ENCODE measurements at places on chromosomes 13 and 19.

DNA sequence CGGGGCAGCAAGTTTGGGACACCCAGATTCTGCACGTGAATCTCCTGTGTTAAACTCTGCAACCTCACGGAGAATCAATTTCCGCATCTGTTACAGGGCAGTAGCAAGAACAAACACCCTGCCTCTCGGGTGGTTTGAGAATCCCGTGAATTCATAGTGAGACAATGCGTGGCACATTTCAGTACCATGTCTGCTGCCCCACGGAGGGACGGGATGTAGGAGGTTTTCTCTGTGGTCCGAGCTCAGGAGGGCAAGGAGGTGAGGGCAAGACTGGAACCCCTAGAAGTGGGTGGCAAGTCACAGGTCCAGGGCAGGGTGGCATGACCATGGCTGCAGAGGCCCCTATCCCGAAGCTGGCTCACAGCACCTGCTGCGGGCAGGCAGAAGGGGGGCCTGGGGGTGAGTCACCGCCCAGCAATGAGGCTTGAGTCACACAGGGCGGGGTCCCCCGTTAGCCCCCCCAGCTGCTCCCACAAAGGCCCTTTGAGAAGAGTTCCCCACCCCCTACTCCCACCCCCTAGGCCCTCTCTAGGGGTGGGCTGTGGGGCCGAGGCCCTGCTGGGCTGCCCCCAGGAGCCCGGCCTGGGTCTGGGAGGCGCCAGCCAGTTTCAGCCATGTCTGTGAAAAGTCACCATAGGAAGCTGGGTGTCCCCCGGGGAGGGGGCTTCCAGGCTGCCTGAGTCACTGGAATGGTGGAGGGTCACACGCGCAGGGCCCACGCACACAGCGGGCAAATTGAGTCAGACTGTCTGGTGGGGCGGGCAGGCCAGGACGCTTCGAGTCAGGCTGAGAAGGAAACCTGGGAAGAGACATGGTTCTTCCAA is 25.8 kb upstream of the NANOS3 start:
- peak; percentile 93 for DNase-seq

- DNase-seq = no peak
These were observed at the start of gene NCR1 for GRCh38 chr19:54905803-54906511. NCR1 (plus strand) TSS chr19:54906148; CDS start chr19:54906188, 40 bp downstream.

DNA sequence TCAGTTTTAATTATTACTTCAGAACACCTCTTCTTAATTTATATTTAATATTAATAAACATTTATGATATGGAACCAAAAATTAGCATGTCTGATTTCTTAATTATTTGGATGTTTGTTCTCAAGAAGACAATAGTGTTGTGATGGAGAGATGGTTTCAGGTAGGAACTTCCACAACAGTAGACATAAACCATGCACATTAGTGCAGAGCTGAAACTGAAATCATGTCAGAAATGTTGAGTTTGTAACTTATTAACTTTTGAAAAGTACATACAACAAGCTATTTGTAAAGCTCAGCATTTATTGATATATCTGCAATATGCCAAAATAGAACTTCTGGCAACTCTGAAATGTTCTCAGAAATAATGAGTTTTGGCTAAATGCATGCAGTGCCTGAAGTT is 11.8 kb upstream of the EDNRB start:
- DNase-seq = no peak

DNA sequence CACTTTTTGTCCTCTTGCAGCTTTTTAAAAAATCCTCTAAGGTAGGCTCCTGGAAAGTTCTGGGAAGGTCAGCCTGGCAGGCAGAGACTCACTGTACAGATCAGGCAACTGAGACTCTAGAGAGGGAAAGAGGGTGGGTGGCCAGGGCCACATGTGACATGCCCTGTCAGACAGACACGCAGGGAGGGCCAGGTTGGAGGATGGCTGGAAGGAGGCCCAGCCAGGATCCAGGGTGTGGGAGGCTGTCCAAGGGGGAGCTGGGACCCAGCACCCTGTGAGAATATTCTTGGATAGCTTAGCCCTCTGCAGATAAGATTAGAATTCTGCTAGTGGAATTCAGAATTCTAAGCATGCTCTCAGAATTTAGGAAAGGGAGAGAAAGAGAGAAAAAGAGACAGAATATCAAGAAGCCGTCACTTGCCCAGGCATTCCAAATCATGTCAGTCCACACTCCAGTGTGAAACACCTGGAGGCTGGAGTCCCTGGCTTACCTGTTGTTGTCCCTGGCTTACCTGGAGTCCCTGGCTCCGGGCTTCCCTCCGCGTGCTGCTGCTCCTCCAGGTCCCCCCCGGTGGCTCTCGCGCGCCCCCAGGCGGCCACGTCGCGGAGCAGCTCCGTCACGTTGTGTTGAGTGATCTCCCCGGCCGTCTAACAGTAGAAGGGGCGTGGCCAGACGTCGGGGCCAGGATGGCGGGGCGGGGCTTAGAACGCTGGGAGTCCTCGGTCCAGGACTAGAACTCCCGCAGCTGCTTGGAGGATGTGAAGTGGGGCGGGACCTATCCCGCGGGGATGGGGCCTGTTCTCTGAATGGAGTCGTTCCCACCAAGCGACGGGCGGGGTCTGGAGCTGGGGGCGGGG is 2.8 kb upstream of the TNNI3 start:
- peak; percentile 61 for DNase-seq

DNA sequence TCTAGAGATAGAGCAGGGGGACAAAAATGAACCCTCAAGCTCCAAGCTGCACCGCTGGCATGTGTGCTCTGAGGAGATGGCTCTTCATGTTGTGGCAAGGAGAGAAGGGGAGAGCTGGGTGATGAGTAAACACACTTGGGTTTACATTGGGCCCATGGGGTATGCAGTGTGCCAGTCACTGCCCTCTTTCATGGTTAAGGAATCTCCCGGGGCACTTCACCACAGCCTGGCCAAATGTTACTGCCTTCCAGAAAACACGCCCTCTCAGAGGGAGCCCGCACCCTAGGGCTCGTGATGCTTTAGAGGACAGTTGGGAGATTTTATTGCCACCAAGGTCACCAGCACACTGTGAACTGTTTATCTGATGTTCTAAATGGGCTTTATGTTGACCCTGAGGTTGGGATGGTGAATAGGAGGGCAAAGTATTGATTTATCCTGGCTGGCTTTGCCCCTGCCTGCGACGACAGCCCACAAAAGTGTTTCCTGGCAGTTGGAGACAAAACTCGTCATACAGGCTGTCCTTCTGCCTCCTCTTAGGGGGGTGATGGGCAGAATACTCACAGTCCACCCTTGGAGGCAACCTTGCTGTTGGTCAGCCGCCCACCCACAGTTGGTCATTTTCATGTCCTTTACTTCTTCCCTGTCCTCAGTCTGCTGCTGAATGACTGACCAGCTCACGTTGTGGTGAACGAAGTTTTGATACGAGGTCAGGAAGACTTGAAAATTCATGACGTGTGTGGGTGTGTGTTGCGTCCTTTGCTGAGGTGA is 156.9 kb downstream of the STK24 start:
- DNase-seq = no peak

DNA sequence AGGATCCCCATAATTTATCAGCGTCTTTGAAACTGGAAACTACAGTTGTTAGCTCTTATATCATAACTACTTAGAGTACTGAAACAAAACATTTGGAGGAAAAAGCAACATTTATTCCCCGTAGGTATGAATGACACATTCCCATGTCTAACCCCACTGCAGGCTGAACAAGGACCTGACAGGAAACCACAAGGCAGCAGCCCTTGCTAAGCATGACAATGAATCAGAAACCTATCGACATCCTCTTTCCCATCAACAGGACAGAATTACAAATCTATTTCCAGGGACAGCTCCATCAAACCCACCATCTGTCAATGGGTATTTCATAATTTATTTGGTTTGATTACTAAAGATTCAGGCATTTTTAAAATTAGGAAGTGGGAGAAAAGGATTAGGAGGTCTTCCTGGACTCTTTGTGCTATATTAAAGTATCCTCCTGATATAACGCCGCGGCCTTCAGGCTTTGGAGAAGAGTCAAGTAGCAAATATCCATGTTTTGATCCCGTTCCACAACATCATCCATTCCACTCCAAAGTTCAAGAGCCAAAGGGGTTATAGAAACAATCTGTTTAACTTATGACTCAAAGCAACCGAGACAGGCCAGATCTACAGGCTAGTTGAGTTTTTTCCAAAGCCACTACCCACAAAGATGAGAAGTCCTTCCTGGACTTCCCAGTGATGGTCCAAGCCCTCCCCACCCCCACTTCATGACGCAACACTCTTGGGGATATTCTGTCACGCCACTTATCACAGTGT is 51.1 kb downstream of the FAM216B start:
- no peak for DNase-seq

- peak; percentile 43 for DNase-seq
These were observed 48.9 kb upstream of the PABPC3 start for GRCh38 chr13:25046985-25047511.

DNA sequence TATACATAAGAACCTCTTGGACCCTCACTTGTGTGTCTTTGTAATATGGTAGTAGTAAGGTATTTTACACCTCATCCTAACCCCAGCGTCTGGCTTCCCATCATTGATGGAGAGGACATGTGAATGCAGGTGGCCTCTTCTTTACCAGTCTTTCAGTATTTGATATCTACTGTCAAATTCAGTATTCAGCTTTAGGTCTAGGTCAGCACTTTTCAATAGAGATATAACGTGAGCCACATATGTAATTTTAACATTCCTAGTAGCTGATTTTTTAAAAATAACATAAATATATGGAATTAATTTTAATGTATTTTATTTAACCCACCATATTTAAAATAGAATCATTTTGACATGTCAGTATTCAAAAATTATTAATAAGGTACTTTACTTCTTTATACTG is 2.9 kb downstream of the RAP2A start:
- DNase-seq = no peak

GRCh38 chr13:104485571-104485970 is 1419.4 kb upstream of the SLC10A2 start:
- DNase-seq = no peak

DNA sequence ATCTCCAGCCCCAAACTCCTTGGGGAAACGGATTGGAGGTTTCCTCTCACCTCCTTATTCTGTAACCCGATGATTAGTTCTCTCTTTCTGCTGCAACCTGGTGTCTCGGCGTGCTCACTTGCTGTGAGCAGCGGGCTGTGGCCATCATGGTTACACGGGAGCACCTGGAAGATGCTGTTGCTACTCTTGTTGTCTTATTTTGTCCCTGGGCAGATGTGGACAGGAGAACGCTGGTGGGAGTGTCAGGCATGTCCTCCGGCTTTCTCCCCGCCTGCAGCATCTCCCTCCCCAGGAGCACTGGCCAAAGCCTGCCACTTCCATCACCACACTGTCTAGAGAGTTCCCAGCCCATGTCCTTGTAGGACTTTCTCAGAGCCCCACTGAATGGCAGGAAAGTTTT is 211.8 kb upstream of the ZNF536 start:
- DNase-seq = no peak

- no peak for DNase-seq
These were observed 222.9 kb upstream of the HTR2A start for GRCh38 chr13:47119575-47120235.

DNA sequence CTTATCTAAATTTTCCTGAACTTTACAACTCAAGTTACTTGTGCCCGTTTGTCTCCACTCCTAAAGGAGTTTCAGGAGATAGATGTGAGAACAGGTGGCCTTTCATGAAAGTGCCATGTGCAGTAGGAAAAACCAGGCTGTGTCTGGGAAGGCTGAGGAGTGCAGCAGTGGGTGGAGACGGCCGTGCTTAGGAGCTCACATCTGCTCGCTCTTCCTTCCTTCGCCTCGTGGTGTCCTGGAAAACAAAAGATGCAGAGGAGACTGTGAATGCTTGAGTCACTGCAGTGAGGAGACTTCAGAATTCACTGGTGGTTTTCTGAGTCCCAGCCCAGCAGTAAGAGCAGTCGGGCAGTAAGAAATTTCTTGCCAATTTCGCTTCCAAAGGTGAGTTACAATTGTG is 138.4 kb upstream of the RNF113B start:
- DNase-seq = peak; percentile 34

DNA sequence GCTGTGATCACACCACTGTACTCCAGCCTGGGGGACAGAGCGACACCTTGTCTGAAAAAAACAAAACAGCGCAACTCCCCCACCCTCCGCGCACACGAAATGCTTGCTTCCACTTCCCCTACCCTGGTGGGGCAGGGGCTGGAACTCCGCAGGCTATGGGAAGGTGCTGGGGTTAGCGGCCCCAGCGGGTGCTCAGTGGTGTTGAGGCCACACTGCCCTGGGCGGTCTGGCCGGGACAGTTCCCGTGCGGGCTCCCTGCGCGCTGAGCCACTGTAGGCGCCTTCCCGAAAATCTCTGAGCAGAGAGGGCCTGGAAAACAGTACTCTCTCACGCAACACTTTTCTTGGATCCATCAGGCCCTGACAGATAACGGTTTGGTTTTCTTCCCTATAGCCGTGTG is 1.1 kb upstream of the WTIP start:
- DNase-seq = no peak

DNA sequence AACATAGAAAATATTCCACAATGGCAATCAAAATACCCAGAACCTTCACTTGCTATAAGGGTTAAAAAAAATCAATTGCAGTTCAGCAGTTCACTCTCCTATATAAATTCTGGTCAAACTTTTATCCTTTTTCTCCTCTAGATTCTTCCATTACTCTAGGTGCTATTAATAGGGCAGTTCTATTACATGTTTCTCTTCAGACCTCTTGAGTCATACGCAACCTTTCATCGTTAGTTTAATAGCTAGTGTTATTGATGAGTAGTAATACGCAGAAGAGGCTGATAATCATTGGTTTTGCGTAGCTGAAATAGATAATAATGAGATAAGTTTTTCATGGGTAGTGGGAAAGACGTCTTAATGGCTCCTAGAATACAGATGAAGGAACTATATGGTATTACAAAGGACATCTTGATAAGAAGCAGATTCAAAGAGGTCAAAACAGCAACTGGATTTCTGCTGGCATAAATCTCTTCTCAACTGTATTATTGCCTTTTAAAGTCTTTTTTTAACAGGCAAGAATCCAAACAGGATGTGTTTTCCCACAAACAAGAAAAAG is 118.3 kb upstream of the STARD13 start:
- no peak for DNase-seq

DNA sequence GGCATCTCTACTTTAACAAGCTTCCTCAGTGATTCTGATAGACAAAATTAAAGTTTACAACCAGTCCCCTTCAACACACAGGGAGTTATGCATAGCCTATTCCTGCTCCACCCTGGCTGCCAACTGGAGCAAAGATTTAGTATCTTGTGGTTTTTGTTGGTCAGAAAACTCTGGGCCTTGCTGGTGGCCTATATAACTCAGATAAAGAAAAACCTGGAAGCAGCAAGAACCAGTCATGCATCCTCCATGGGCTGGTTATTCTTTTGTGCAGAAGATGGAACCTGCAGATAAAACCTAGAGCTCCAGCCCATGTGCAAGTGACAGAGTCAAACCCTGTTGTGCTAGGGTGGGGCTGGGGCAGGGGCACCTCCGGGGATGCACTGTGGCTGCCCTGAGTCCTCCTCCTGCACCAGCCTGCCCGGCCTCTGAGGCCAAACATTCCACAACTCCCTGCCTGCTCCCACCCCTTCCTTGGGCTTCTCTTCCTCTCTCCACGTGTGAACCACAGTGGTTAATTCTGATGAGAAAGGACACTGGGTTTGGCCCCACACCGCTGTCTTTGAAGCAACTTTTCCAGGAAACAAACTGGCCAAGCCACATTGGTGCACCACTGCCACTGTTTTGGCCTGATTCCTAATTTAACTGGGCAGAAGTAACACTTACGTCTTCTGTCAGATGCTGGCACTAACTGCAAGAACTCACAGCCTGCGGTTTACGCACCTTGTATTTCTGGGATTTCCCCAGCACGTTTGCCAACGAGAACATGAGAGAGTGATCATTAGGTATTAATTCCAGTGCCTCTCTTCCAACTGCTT is 23.3 kb upstream of the GGACT start:
- DNase-seq = no peak

All from muscle of back (tissue), 13 donors.